LHCN-M2 (cell line): ENCODE measurements at places on chromosomes 3 and 15.

GRCh38 chr15:85897207-85897894 lies 102.6 kb upstream of the KLHL25 start:
- DNase-seq: no peak

DNA sequence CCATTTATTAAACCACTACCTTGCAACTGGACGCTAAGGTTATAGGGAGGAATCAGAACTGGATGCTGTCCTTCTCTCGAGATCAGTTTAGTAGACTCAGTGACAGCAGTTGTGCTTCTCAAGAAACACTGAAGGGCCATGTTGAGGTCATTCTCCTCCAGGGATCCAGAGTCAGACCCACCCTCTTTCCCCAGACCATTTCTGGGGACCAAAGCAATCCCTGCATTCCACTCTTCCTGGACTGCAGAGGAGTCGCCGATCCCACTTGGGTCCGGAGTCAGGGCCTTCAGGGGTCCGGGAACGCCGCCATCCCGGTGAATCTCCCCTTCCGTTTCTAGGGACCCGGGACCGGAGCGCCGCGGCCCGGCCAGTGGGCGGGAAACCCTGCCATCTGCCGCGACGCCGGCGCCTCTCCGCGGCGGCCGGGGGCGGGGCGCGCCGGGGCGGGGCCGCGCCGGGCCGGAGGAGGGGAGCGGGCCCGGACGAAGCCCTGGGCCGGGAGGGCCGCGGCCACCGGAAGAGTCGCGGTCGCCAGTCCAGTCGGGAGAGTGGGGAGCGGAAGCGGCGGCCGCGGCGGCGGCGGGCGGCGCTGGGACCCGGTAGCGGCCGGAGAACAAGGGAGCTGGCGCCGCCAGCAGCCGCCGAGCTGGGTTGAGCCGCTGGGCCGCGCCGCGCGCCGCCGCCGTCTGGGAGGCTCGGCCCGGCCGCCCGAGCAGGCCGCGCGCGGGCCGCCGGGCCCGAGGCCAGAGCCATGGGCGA lies at the start of gene DVL3:
TSS of gene DVL3 (plus strand) at position 493 of the 759 bp plus-strand sequence. CDS start at position 752, 259 bp downstream.
- DNase-seq: peak; percentile 72

DNA sequence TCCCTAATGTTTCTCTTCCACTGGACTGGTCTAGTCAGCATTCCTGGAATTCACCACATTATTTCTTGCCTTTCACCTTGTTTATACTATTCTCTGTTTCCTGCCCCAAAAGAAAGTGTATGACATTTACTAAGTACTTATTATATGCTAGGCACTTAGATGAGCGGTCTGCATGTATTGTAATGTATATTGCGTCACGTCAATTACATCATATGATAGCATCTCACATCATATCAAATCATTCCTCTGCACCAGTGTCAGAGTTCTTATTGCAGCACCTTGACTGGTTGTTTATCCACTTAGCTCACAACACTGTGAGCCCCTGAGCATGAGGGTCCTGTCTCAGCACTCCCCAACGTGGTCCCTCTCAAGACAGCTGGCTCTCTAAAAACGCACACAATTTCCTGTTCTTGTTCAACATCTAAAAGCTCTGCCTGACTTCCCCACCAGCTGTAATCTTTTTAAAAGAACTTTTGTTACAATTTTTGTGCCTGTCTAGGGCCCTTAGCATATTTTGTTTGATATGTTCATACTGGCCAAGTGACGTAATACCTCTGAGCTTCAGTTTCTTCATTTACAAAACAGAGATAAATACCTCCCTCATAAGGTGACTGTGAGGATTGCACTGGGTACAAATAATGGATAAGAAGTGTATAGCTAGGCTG lies 58.8 kb downstream of the ARHGAP31 start:
- peak; percentile 61 for DNase-seq

GRCh38 chr15:29990035-29990434 lies 92.7 kb upstream of the GOLGA8J start:
- DNase-seq: no peak

DNA sequence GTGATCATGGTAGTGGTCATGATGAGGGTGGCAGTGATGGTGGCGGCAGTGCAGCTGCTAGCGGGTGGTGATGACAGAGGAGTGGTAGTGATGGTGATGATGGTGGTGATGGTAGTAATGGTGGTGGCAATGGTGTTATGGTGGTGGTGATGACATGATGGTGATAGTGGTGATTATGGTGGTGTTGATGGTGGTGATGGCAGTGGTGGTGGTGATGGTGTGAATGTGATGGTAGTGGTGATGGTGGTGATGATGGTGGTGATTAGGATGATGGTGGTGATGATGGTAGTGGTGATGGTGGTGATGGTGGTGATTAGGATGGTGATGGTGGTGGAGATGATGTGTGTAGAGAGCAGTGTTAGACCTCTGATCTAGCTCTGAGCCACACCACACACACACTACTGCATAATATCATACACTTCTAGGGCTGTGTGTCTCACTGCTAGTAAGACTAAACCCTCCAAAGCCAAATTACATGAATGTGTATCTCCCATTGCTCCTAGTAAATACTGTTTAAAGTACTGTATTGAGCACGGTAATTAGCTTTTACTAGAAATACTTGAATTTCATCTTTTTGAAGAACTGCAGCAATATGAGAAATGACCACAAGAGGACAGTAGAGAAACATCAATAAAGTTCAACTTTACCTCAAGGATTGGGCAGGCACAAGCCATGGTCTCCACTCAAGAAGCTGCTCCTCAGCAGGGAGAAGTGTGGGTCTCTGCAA lies 28.8 kb downstream of the TMED3 start:
- DNase-seq: peak; percentile 40

DNA sequence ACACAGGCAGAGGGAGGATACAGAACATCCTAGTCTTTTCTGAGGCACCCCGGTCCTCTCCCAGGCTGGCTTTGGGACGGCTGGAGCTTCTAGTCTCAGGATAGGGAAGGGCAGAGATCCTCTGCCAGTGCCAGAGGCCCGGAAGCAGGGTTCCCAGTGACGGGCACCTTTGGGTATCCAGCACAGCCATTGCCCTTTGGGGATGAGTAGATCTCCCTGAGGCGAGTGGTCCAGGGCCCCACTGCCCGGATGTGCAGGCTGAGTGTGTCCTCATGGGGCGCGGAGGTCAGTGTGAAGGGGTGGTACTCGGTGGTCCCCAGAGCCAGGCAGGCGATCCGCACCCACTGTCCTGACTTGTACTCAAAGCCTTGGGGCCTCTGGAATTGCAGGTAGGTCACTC lies 18.3 kb downstream of the DUOX2 start:
- DNase-seq: no peak

GRCh38 chr15:25830844-25831451 lies 32.2 kb downstream of the ATP10A start:
- DNase-seq: peak; percentile 86

GRCh38 chr15:88680241-88681001 lies 41.6 kb downstream of the ISG20 start:
- no peak for DNase-seq

DNA sequence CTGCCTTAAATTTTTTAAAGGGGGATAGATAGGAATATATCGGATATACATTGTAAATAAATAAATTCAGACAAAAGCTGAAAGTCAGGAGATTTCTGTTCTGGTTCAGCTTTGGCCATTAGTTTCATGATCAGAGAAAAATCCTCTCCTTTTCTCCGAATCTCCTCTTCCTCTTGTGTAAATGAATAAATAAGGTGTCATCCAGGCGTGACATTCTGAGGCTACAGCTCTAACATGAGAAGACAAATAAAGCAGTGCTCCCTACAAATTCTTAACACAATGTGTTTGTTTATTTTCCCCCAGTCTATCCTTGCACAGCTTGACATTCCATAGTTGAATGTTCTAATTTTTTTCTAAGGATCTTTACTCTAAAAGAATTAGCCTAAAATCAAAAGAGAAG lies 9.4 kb upstream of the MB21D2 start:
- no peak for DNase-seq

DNA sequence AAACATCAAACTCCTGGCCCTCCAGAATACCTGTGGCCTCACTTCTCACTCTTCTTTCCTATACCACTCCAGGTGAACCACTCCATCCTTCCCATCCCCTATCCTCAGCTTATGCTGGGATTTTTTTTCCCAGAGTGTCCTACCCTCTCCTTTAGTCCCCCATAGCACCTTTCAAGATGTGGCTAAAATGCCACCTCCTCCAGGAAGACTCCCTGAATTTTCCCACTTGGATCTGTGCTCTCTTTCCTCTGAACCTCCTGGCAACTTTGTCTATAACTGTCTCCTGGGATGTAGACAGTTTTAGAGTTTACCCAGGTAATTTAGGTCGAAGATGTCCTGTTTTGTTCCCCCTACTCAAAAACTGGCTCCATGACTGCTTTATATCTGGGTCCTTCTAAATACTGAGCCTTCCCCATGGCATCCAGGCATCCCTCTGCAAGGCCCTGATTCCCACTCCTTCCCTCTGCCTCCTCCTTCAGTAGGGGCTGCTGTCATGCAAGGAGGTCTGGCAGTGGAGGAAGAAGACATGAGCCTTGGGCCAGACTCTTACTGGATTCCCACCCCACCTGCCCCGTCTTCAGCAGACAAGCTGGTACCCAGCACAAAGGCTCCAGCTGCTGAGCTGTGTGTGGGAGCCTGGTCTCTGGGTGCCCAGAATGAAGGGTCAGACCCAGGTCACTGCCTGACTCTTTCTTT lies 161.5 kb downstream of the SMAD6 start:
- no peak for DNase-seq

GRCh38 chr3:162605651-162606204 lies 1109.1 kb downstream of the OTOL1 start:
- DNase-seq: no peak

GRCh38 chr3:140630366-140630765 lies 47.5 kb upstream of the TRIM42 start:
- peak; percentile 26 for DNase-seq

DNA sequence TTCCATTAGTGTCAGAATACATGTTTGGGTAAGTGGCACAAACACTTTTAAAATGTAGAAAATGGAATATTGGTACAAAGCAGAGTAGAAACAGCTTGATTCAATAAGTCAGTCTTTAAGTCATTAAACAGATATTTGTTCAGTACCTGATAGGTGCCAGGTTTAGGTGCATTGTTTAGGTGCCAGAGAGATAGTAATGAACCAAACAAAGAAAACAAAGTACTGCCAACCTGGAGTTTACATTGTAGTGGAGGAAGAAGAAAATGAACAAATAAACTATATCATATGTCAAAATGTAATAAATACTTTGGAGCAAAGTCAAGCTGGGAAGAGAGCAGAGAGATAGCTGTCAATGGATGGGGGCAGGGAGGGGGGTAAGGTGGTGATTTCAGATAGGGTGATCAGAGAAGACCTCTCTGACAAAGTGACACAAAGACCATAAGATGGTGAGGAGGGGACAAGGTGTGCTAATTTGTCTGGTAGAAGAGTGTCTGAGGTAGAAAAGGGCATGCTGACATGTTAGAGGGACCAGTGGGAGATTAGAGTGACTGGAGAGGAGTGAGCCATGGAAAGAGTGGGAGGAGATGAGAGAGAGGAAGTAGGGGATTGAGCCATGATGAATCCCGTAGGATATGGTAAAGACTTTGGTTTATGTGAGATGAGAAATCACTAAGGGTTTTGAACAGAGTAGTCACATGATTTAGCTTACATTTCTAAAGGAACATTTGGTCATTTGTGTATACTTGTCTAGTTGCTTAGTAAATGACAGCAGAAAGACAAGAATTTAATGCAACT lies 128.2 kb downstream of the UBE2E2 start:
- no peak for DNase-seq

- peak; percentile 50 for DNase-seq
Measured at GRCh38 chr3:171646357-171647133, 163.7 kb downstream of the PLD1 start.

DNA sequence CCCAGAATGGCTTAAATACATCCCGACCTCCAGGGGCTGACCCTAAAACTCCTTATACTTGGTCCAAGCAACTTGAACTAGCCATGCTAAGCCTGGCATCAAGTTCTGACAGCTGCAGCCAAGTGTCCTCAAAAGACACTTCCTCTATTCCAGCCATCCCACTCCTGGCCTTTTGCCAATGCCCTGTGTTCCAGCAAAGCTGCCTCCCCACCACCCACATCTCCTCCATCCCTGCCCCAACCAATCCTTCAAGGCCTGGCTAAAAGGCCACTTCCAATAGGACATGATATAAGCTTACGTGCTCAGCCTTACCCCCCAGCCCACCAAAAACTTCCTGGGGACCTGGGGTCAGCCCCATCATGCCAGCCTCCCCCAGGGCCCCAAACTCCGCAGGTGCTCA lies 40.9 kb downstream of the SEMA3G start:
- peak; percentile 19 for DNase-seq

DNA sequence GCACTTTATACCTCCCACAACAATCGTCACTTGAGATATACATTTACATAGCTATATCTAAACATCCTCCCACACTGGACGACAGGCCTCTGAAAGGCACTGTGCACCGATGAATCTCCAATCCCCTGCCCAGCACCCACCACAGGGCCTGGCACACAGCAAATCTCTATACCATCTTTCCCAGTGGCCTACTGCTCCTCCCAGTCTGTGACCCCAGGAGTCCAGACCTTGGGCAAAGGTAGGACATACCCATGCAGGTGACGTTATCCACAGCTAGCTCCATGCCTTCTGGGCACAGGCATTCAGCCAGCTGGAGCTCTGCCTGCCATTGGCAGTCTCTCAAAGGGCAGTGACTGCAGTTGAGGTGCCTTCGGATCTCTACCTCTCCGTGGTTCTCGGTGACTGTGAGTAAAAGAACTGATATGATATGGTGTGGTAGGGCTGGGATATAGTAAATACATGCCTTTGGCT lies 5.8 kb downstream of the LTK start:
- no peak for DNase-seq

- peak; percentile 74 for DNase-seq
Measured at GRCh38 chr3:149604125-149604875, 53.5 kb downstream of the WWTR1 start.

DNA sequence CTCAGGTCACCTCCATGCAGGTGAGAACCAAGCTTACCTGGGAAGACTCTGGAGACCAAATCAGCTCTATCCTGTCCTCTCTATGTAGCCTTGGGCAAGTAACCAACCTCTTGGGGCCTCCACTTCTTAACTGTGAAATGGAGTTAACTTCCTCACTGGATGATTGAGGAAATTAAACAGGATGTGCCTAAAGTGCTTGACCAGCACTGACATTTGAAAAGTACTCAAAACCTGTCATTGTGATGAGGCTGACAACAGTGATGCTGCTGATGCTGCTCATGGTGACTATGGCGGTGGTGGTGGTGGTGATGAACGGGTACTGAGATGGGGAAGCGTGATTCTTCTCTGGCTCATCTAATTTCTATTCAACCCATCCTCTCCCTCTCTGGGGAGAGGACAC lies 22.3 kb downstream of the VIPR1 start:
- no peak for DNase-seq

- no peak for DNase-seq
Measured at GRCh38 chr15:80654299-80654698, 40.8 kb upstream of the ABHD17C start.

- DNase-seq: peak; percentile 97
Measured at GRCh38 chr3:110815008-110815583, 256.5 kb upstream of the NECTIN3 start.

- peak; percentile 37 for DNase-seq
Measured at GRCh38 chr15:39944726-39945125, 10.8 kb downstream of the EIF2AK4 start.
